KG1 (cell line): ENCODE measurements at places on chromosomes 7 and 10.

GRCh38 chr7:124597509-124597908, 168.1 kb downstream of the GPR37 start:
- no peak for DNase-seq

- DNase-seq = no peak
Observed at GRCh38 chr7:111429781-111430180, 132.5 kb downstream of the IMMP2L start.

GRCh38 chr10:33098951-33099663, 141.1 kb upstream of the ITGB1 start:
- DNase-seq = no peak

DNA sequence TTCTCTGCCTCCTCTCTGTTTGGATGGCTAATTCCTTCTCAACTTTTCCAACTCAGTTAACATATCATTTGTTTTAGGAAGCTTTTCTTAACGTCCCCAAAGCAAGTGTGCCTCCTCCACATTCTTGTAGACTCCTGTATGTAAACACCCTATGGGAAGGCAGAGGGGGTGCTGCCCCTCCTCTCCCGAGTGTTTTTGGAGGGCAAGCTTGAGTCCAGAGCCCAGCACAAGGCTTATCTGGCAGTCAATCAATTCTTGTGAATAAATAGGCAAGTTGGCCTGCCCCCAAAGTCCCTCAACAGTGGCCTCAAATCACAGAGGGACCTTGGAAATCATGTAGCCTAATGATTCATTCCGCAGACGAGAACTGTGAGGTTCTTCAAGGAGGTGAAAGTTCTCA, 305.6 kb downstream of the RPS24 start:
- DNase-seq = no peak

- no peak for DNase-seq
Observed at GRCh38 chr7:83439026-83439425, 209.9 kb downstream of the SEMA3E start.

- DNase-seq = no peak
Observed at GRCh38 chr7:85011127-85011526, 175.7 kb downstream of the SEMA3D start.
